ENCODE measurements at places on chromosomes 5 and 9.

DNA sequence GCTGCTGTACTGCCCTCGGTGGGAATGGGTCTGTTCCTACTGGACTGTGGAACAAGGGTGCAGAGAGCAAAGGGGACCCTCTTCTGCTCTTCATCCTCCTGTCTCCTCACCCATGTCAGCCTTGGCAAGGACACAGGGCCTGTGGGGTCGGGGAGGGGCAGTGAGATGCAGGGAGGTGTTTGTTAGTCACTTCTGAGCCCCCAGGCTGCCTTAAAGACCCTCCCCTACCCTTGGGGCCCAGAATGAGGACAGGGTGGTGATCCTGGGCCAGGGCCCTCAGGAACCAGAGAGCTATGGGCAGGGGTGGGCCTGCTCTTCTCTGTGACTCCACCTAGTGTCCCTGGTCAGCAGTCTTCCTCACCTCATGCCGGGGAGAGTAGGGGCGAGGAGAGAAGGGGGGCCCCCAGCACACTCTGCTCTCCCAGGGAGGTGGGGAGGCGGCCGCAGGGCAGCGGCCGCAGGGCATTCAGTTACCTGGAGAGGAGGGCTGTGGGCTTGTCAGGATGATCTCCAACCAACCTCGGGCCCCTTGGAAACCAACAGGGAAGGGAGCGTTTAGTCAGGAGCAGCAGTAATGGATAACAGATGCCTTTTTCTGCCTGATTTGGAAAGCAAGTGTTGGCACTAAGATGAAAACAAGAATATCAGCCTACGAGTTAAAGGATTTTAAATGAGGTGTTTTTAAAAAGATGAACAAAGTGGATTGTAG is 62.0 kb upstream of the GARNL3 start:
- DNase-seq, result no peak

GRCh38 chr5:151063142-151063989 is 17.5 kb downstream of the TNIP1 start:
- DNase-seq, result no peak

DNA sequence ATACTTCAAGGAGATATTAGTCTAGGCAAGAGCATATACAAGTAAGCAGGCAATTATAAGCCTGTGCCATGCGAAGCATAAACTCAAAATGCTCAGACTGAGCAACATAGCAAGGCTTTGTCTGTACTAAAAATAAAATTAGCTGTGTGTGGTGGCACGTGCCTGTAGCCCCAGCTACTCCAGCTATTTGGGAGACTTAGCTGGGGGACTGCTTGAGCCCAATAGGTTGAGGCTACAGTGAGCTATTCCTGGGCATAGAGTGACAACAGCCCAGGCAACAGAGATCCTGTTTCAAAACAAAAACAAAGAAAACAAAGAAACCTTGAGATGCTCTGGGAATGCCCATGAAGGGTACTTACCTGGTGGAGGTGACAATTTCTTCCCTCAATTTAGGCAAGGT is 130.5 kb upstream of the ZNF608 start:
- DNase-seq, result no peak

- DNase-seq, result no peak
These were observed 12.4 kb upstream of the CRB2 start for GRCh38 chr9:123343443-123344191.

- no peak for DNase-seq
These were observed 10.0 kb downstream of the SLC2A8 start for GRCh38 chr9:127406799-127407491.
